Glomerular endothelial cell (primary cell): ENCODE measurements at places on chromosomes 7 and 10. TPM values are rescaled to one million over a fixed set of nuclear protein-coding genes. Genes with fewer than 3 reads are reported as not detected.
A peak's percentile ranks its signal among the peaks of the same experiment; 100 is the strongest.

CARD11 gene
- total RNA-seq: 3.5 and 4.6 TPM in 2 replicates

DNA sequence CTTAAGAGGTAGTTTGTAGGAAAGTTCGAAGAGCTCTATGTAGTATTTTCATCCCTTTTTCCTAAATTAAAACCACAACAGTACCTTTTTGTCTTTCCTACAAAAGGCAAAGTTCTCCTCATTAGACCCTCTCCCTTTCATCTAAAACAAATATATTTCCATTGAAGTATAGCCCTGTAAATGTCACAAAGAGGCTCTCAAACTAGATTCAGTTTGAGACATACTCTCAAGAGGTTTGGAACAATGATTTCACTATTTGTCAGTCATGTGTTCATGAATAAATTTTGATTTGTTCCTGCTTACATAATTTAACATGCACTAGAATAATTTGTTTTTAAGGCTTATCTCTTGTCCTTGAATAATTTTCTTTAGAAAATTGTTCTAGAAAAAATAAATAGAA, 12.2 kb downstream of the TAS2R16 start:
- no peak for DNase-seq

GRCh38 chr7:18180685-18181084, 153.0 kb upstream of the PRPS1L1 start:
- no peak for DNase-seq

PNLIPRP2 gene
- total RNA-seq: not detected in 2 replicates

DNA sequence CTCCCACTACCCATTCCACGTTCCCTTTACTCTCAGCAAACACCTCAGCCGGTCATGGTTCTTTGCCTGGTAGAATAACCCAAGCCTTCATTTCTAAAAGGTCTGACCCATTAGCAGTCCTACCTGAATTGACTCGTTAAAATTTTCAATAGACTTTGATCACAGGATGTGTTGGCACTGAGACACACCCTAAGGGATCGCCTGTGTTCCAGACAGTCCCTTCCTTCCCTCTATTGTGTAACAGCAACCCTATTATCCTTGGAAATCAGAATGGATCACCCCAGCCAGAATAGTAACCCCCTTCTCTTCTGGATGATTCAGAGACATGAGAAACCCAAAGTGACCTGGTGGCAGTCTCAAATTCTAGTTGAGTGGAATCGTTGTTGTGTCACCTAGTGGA, 20.4 kb upstream of the FAM171A1 start:
- DNase-seq: no peak

SLC26A3 gene
- total RNA-seq: not detected in 2 replicates

GRCh38 chr7:77657427-77658224, 38.6 kb upstream of the RSBN1L start:
- DNase-seq: peak; percentile 12

PRLHR gene
- total RNA-seq: not detected in 2 replicates

DNA sequence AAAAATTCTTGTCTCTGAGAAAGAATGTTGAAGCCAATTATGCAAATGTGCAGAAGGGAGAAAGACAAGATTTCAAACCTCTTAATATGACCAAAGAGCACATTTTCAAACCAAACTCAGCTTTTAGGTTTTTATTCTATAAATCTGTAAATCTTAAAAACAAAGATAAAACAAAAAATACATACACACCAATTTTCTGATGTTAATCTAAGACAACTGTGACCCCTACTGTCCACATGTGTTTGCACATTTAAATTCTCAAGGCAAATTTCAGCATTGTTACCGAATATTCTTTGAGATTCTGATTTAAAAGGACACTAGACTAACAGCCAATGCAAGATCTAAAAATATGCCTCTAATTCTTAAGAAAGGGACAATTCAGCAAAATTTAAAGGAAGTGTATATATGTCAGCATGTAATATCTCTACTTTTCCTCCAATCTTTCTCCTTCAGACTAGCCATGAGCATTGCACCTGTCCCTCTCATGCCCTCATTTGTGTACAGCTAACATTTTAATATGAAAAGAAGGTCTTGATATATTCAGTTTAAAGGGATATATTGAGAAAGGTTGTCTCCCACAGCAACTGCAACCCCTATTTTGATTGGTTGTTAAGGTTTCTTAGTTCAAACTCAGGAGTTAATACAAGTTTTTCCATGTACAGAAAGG, 417.9 kb downstream of the IPMK start:
- no peak for DNase-seq

DNA sequence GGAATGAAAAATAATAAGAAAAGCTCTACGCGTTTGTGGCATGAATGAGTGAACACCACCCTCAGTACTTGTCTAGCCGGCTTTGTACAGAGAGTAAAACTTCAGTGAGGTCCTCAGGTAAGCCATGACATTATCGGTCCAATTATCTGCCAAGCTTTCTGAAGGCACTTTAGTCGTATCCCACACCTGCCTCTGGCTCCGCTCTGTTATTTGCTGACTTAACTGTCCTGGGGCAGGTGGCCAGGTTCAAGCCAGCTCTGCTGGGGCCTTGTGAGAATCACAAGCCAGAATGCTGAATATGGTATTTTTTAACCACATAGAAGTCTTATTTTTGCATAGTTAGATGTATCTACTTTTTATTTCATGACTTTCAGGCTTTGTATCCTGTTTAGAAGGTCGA, 66.0 kb upstream of the FHIP2A start:
- DNase-seq: no peak

GRCh38 chr7:94432817-94433216, 38.1 kb downstream of the COL1A2 start:
- no peak for DNase-seq

DNA sequence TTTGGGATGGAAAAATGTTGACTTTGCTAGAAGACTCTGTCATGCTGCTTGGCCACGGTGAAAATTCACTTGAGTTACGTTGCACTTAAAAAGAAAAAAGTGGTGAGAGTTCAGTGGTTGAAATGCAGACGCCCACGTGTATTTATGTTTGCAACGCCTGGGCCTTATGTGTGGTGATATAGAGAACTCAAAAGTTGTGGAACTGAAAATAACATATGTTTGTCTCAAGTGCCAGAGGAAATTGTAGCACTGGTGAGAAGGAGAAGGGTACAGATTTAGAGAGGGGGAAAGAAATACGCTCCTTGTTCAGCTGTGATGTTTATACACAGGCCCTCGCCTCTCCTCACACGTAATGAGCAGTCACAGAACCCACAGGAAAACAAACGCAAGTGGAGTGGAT, 73.6 kb downstream of the EMX2 start:
- no peak for DNase-seq

ASAH2 gene
- total RNA-seq: 0.88 and 3.2 TPM in 2 replicates

GRCh38 chr7:88599528-88599927, 160.0 kb upstream of the ZNF804B start:
- DNase-seq: no peak

HMX2 gene
- total RNA-seq: not detected in 2 replicates

GRCh38 chr10:50593523-50594376, 30.0 kb downstream of the SGMS1 start:
- no peak for DNase-seq

- no peak for DNase-seq
Observed at GRCh38 chr10:24822590-24822989, 98.9 kb upstream of the ARHGAP21 start.

ZNF488 gene
- total RNA-seq: not detected in 2 replicates

DNA sequence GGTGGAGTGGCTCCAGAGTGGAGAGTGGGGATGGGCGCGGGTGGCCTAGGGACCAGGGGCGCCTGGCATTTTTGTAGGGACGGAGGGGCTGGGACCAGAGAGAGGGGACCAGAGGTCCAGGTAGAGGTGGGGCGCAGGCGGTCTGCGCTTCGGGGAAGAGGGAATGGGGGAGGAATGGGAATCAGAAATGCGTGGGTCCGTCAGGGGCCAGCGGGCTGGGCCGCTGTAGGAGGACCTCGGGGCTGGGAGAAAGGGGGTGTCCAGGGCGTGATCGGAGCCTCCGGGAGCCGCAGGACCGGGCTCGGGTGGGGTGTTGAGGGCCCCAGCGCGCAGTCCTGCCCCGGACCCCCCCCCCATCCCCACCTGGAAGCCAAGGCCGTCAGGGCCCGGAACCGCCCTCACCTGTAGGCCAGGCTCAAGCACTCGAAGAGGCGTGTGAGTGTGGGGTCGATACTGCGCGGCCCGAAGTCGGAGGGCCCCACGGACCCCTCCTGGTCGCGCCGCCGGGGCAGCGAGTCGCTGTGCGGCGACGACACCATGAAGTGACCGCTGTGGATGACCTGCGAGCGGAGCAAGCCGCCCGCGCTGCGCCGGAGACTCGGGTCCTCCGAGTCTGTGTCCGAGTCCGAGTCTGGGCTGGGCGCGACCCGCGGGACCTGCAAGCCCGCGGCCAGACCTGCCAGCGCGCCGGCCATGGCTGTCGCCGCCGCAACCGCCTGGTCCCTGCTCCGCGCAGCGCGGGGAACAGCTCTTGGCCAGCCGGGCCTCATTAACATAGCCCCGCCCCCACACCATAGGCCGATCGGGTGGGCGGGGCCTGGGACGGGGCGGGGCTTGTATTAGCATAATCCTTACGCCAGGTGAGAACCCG, at the start of gene MLXIPL:
Gene MLXIPL, minus strand, starts transcription at position 725 of the 871 bp plus-strand sequence. Its CDS starts 30 bp downstream, at position 695.
- DNase-seq: no peak

SLC39A12 gene
- total RNA-seq: not detected in 2 replicates

DNA sequence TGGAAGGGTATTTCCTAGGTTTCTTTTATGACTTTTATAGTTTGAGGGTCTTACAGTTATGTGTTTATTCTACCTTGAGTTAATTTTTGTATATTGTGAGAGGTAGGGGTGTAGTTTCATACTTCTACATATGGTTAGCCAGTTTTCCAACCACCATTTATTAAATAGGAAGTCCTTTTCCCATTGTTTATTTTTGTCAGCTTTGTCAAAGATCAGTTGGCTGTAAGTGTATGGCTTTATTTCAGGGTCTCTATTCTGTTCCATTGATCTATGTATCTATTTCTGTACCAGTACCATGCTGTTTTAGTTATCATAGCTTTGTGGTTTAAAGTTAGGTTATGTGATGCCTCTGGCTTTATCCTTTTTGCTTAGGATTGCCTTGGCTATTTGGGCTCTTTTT, 71.9 kb upstream of the CC2D2B start:
- no peak for DNase-seq

BTBD16 gene
- 0.47 TPM in 1 of 2 replicates, not detected in the other for total RNA-seq

GRCh38 chr7:102055181-102055976, 231.3 kb upstream of the SH2B2 start:
- no peak for DNase-seq

GRCh38 chr7:69934144-69934903, 336.0 kb downstream of the AUTS2 start:
- DNase-seq: no peak

DNA sequence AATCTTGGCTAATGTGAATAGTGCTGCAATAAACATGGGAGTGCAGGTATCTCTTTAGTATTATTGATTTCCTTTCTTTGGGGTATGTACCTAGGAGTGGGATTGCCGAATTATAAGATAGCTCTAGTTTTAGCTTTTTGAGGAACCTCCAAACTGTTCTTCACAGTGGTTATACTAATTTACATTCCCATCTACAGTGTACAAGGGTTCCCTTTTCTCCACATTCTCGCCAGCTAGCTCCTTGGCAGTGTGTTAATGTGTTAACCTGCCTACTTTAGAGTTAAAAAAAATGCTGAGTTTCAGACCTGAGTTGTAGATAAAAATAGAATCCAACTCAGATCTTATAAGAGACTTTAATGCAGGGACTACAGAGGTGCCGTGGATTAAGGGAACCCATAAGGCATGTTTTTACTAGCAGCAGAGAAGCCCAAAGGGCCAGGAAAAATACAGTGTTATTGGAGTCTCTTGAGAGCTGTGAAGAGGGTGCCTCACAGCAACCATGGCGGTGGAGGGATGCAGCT, 35.4 kb downstream of the CDK13 start:
- no peak for DNase-seq

- no peak for DNase-seq
Observed at GRCh38 chr7:34354011-34354410, 304.0 kb upstream of the NPSR1 start.

DNA sequence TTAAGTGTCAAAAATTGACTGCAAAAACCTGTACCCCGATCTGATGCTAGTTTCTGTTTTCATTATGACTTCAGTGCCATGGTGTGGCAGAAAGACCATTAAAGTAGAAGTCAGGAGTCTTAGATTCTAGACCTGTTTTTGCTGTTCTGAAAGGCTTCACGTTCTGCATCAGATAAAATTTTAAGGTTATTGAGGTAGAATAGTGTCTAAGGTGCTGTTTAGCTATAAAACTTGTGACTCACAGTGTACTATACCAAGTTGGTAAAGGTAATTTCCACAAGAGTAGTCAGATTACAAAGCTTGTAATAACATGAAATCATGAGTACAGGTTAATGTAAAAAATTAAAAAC, 38.6 kb downstream of the ZNRF2 start:
- DNase-seq: no peak

TMEM229A gene
- total RNA-seq: not detected in 2 replicates

DNA sequence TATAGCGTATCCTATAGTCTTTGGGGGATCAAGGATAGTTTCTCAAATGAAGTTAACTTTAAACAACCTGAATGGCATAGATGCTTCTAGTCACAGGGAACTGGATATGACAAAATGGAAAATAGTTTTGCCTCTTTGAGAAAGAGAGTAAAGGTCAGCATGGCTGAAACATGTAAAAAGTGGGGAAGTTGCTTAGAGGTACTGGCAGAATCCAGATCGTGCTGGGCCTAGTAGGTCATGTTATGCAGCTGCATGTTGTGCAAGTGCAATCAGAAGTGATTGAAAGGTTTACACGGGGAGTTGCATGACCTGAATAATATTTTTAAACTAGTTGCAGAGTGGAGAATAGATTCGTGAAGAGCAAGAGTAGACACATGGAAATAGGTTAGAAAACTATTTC, 201.1 kb upstream of the HDAC9 start:
- DNase-seq: no peak

- DNase-seq: no peak
Observed at GRCh38 chr7:124796771-124797170, 31.2 kb upstream of the GPR37 start.

DEPP1 gene
- total RNA-seq: 156 and 628 TPM in 2 replicates

GLI3 gene
- total RNA-seq: 7.0 and 10.9 TPM in 2 replicates
